ENCODE measurements at places on chromosomes 11 and 22.
A peak's percentile ranks its signal among the peaks of the same experiment; 100 is the strongest.

GRCh38 chr11:2728663-2729332 lies 29.0 kb upstream of the KCNQ1OT1 start:
- DNase-seq = no peak

DNA sequence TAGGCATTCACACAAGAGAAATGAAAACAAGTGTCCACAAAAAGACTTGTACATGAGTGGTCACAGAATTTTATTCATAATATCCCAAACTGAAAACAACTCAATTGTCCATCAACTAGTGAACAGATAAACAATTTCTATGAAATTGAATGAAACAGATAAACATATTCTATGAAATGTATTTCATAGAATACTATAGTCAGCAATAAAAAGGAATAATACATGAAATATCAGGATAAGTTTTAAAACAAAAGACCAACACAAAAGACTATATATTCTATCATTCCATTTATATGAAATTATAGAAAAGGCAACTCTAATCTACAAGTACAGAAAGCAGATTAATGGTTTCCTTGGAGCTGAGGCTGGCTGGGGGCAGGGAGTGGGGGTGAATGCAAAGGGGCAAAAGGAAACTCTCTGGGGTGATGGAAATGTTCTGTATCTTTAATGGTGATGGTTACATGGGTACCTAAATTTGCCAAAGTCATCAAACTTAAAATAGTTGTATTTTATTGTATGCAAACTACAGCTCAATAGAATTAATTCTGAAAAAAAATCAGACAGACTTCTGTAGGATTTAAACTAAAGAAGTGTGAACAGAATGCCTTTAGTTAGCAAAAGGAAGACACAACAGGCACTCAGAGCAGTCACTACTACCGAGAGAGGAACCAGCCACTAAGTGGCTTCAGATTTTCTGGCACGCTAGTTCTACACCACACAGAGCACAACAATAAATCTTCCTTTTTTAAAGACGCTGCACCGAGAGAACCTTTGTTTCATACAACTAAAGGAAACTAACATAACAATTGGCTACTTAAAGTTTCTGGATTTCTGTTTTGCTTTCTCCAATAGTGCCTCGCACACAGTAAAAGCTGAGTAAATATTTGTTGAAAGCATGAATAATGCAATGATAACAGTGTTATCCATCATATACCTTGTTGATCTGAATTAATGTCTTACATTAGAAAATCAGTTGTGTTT lies 15.4 kb downstream of the CCDC34 start:
- peak; percentile 52 for DNase-seq

DNA sequence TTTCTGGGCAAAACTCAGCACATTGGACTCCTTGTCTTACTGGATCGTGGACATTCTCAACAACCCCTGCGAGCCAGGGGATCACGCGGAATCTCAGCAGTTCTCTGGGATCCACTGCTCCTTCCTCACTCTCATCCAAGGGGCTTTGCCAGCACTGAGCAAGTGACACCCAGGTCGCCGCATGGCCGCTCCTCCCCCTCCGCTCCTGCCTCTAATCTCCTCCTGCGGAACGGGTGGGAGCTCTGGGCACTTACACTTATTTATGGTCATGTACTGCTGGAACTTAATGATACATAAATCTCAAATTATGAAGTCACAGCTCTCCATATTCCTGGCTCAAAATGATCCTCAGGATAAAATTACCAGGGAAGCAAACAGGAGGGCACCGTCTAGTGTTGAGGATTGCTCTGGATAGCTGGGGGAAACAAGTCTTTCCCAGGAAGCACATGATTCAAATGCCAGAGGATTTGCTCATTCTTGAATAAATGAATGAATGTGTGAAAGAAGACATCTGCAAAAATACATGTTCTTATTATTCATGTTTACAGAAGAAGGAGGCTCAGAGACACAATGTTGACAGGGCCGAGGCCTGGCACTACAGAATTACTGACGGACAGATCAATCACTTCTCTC lies 1077.3 kb downstream of the TBC1D22A start:
- no peak for DNase-seq

DNA sequence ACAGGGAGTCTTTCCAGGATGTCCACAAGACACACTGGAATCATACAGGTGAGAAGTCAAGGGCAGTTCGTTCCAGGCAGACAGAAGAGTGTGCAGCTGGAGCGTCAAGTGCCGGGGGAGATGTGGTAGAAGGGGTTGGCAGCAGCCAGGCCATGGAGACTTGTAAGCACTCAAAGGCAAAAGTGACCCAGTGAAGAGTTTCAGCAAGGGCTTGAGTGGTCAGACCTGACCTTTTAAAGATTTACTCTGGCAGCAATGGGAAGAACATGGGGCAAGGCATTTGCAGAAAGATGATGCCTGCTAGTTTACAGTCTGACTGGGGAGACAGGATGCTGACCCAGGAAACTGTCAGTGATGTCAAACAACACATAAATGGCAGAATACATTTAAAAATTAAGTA lies 29.0 kb downstream of the P4HA3 start:
- DNase-seq = no peak

DNA sequence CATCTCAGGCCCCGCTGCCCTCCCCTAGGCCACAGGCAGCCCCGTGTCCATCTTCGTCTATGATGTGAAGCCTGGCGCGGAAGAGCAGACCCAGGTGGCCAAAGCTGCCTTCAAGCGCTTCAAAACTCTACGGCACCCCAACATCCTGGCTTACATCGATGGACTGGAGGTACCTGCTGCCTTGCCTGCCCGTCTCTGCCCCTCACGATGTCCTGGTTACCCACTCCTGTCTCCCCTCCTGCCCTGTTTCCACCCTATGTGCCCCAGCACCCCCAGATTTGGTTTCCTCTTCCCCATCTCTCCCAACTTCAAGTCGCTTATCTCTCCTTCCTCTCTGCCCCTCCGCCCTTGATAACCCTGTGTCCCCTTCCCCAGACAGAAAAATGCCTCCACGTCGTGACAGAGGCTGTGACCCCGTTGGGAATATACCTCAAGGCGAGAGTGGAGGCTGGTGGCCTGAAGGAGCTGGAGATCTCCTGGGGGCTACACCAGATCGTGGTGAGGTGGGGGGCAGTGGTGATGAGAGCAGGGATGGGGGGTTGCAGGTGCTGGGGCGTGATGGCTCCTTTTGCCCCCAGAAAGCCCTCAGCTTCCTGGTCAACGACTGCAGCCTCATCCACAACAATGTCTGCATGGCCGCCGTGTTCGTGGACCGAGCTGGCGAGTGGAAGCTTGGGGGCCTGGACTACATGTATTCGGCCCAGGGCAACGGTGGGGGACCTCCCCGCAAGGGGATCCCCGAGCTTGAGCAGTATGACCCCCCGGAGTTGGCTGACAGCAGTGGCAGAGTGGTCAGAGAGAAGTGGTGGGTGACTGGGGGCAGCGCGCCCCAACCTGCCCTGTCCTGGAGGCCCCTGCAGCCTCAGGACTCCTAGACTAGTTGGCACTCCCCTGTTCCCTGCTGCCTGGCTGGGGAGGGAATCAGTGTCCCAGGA lies 930 bp downstream of the SCYL1 start:
- no peak for DNase-seq

Data from NCI-H1417 (cell line).